SIG-M5 (cell line): ENCODE measurements at places on chromosomes 12 and 14.

DNA sequence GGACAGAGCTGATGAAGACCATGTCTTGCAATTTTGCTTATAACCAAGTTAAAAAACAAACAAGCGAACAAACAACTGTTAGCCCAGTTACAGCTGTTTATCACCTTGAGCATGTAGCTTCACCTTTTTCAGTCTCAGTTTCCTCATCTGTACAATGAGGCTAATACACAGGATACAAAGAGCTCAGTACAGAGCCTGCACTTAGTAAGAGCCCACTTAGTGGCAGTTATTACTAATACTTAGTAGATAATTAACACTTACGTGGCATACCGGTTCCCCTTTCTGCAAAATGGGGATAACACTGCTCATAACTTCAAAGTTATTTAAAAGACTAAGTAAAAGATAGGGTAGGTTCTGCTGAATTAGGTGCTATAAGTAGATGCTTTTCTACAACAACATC, 228.0 kb downstream of the MON2 start:
- no peak for DNase-seq

DNA sequence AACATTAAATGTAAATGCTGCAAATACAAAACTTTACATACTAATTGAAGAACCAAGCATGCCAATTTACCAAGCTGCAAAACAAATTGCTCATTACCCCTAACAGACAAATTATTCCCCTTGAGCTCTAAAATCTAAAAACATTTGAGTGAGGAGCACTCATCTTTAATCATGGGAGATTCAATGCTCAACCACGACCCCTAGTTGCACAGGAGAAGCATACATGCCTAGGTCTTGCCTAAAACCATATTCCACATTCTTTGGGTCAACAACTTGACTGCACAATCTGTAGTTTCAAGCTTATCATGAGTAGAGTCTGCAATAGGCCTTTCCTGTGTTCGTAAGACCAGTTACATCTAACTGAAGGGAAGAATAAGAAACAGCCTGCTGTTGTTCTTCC, 69.7 kb downstream of the MGAT4C start:
- DNase-seq = no peak

DNA sequence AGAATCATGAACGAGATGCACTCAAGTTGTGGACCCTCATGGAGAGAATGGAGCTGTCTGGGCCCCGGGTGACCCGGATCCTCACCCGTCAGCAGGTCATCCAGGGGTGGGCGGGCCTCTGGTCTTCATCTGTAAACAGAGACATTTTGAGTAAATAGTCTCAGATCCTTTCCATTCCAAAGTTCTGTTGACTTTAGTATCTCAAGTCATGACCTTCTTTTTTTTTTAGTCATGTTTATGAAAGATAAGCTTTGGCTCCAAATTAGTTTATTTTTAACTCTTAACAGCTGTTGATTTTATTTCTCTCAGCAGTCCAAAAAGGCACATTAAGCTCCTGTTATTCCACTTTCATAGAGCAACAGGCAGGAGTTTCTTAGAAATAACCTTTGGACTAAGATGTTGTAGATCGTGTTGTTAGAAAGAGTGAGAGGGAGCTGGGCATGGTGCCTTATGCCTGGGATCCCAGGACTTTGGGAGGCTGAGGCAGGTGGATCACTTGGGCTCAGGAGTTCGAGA, 48.9 kb upstream of the AMN start:
- DNase-seq = no peak

GRCh38 chr12:102629262-102629888, 149.0 kb upstream of the IGF1 start:
- DNase-seq = no peak

DNA sequence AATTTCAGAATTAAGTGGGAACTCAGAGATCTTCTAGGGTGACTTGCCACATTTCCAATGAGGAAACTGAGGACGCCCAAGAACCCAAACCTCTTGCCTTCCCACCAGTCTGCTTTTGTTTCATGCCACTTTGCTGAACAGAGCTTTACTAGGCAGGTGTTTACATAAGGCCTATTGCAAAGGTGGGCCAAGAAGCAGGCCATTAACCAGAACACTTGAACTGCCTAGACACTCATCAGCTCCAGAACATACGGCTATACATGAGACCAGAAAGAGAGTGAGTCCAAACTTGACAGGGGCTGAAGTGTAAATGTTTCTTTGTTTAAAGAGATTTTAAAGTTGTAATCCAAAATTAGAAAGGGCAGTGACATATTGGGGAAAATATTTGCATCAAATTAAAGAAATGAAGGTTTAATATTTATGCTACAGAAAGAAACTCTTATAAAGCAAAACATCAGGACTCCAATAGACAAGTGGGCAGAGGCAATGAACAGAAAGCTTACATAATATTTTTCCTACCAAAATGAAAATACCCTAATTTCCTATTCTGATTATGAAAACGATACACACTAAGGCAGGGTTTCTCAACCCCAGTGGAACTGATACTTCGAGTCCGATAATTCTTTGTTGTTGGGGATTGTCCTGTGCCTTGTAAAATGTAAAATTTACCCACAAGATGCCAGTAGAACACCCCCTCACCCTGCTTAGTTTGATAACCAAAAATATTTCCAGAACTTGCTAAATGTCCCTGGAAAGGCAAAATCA, 11.7 kb downstream of the BATF start:
- no peak for DNase-seq

GRCh38 chr12:45549337-45549902, 180.1 kb upstream of the ARID2 start:
- no peak for DNase-seq

DNA sequence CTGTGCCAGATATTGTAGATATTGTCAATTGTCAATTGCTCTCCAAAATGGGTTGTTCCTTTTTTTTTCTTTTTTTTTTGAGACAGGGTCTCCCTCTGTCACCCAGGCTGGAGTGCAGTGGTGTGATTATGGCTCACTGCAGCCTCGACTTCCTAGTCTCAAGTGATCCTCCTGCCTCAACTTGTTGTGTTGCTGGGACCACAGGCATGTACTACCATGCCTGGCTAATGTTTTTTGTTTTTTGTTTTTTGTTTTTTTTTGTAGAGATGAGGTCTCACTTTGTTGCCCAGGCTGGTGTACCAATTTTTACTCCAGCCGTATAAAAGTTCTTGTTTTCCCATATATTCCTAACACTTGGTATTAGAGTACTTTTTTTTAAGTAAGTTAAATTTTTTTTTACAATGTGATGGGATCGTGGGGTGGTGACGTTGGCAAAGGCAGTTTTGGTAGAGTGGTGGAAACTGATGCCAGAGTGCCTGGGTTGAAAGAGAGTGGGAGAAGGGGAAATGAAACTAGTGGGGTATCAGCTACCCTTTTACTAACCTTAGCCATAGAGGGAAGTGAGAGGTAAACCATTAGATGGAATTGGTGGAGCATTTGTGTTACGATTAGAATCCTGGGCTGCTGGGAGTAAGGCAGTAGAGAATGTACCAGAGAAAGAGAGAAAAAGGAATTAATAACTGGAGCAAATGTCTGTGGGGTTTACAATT, 33.0 kb upstream of the CFAP54 start:
- DNase-seq = peak; percentile 34

GRCh38 chr12:89470741-89471509, 53.7 kb downstream of the GALNT4 start:
- no peak for DNase-seq

DNA sequence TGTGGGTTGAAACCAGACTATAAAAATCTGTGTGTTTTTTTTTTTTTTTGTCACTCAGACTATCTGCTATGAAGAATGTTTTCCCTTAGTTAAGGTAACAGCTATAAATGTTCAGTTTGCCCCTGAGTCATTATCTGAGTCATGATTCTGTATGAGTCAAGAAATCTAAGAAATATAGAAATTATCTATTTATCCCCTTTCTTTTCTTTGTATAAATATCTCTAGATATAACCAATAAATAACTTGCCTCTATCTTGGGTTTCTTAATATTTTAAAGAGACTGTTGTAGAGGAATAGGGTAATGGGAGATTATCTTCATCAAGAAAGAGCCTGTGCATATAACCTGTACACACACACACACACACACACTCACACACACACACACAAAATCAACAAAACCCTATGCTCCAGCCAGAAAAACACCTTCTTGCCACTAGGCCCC, 161.7 kb upstream of the EEA1 start:
- DNase-seq = no peak

GRCh38 chr12:79482323-79482722, 208.4 kb downstream of the PAWR start:
- DNase-seq = no peak

- no peak for DNase-seq
Measured at GRCh38 chr12:79935624-79936345, 888 bp upstream of the PPP1R12A start.

GRCh38 chr12:112439769-112440168, 21.0 kb downstream of the PTPN11 start:
- DNase-seq = no peak

- DNase-seq = no peak
Measured at GRCh38 chr12:132390287-132391076, 61.1 kb upstream of the GALNT9 start.

- no peak for DNase-seq
Measured at GRCh38 chr14:102493585-102493984, 16.0 kb downstream of the ANKRD9 start.

DNA sequence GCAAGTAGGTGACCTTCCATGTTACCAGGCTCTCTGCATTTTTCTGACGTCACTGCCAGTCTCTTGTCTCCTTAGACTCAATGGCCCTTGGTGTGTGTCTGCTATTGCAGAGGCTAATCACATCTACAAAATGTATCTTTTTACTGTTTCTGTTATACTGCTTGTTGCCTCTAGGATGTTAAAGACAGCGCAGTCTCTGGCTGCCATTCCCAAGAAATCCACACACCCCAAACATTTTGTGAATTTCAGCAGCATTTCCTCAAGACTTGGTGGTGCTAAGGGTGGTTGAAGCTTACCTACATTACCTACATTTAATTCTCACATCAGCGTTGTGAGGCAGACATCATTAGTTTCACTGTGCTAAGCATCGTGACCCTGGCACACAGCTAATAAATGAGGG, 87.2 kb downstream of the C12orf75 start:
- no peak for DNase-seq

DNA sequence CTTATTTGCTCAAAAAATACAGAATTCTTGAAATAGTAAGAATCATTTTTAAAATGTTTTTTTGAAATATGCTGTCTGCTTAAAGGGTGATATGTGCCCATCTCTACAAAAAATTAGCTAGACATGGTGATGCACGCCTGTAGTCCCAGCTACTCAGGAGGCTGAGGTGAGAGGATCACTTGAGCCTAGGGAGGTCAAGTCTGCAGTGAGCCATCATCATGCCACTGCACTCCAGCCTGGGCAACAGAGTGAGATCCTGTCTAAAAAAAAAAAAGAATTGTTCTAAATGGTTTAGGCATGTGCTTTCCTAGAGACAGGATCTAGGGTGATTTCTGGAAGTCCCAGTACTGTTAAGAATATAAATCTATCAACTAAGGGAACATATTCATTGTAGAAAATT, 75.6 kb upstream of the HECTD1 start:
- no peak for DNase-seq

DNA sequence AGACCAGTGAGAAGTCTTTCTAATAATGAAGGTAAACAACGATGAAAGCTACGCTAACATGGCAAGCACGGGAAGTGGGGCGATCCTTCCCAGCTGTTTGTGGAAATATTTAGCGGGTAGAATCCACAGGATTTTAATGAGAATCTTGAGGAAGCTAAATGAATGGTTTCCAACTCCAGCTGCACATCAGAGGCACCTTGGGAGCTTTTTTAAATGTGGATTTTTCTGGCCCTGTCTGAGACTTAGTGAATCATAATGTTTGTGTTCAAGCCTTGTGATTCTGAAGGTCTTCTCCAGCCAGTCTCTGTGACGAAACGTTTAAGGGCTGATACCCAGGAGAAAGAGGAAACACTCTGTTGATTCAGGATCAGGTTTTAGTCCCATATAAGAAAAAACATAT, 169.8 kb downstream of the CAPZA3 start:
- DNase-seq = no peak

DNA sequence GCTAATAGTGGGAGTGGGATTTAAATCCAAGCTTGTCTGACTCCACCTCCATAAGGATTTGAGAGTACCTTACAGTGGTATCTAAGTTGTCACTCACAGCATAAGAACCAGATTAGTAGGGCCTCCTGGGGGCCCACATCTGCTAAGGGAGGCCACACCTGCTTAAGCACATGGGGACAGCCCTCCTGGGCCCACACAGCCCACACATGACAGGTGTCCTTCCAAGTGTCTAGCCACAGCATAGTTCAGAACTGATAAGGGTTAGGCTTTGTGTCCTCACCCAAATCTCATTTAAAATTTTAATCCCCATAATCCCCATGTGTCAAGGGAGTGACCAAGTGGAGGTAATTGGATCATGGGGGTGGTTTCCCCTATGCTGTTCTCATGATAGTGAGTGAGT, 186.0 kb upstream of the HMGA2 start:
- DNase-seq = no peak

- no peak for DNase-seq
Measured at GRCh38 chr12:51171884-51172514, 936 bp downstream of the TFCP2 start.

DNA sequence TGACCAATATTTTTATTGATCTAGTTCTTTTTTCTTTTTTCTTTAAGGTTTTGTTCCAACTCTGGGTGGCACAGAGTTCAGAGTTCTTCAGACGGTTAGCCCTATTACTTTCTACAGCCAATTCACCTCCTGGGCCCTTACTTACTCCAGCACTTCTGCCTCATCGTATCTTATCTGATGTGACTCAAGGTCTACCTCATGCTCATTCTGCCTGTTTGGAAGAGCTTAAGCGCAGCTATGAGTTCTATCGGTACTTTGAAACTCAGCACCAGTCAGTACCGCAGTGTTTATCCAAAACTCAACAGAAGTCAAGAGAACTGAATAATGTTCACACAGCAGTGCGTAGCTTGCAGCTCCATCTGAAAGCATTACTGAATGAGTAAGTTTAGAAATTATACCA, 64.7 kb downstream of the VEZT start:
- no peak for DNase-seq

DNA sequence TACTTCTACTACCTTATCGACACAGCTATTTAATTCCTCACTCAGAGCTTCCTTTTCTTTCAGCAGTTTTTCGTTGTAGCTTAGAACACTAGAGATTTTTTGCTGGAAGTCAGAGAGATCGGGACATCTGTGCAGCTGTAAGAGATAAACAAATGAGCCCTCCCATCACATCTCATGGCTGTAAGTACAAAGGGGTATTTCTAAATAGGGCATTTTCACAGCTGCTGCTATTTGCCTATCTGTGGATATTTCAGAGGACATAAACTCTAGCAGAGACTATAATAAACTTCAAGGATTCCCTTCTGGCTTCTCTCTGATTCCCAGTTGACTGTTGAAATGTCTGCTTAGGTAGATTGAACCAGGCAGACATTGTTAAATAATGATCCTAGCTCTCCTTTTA, 76.1 kb upstream of the SAV1 start:
- no peak for DNase-seq

GRCh38 chr14:72290241-72290640, 358.0 kb downstream of the RGS6 start:
- DNase-seq = no peak
